ENCODE measurements at places on chromosomes 6 and 20. TPM values are rescaled to one million over a fixed set of nuclear protein-coding genes. Genes with fewer than 3 reads are reported as not detected.

The OPRM1 gene
- total RNA-seq = not detected

The TCF15 gene
- not detected for total RNA-seq

The GJA1 gene
- 12.2 TPM for total RNA-seq

The VGLL2 gene
- not detected for total RNA-seq

The RIPOR3 gene
- total RNA-seq = 8.8 TPM

The BCKDHB gene
- 32.9 TPM for total RNA-seq

The TULP1 gene
- not detected for total RNA-seq

The ABHD16B gene
- total RNA-seq = not detected

GRCh38 chr6:118683881-118684872, 32.8 kb upstream of the CEP85L start:
- no peak for DNase-seq

DNA sequence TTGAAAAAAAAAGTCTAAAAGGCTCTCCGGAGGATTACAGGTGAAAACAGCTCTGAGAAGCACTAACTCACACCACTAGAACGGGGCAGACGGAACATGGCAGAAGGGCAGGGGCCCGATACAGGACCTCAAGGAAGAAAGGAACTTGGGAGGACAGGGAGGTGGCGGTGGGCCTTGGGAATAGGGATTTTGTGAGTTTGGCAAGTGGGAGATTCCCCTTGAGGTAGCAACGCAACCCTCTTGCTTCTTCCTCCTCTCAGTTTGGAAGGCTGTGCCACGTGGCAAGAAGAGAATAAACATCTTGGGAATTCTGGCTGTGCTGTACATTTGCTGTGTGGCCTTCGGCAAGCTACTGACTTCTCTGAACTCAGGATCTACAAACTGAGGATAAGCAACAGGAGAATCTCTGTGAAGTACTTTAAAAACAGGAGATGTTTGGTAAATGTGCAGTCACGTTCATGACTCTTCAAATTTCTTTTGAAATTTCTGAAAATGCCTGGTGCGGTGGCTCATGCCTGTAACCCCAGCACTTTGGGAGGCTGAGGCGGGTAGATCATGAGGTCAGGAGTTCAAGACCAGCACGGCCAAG, 220.8 kb downstream of the BCAS1 start:
- DNase-seq = no peak

- DNase-seq = no peak
Measured at GRCh38 chr6:3424185-3424927, 32.5 kb downstream of the SLC22A23 start.

- DNase-seq = no peak
Measured at GRCh38 chr20:18835466-18836256, 22.1 kb downstream of the SCP2D1 start.

GRCh38 chr6:38349795-38350194, 289.9 kb downstream of the BTBD9 start:
- no peak for DNase-seq

DNA sequence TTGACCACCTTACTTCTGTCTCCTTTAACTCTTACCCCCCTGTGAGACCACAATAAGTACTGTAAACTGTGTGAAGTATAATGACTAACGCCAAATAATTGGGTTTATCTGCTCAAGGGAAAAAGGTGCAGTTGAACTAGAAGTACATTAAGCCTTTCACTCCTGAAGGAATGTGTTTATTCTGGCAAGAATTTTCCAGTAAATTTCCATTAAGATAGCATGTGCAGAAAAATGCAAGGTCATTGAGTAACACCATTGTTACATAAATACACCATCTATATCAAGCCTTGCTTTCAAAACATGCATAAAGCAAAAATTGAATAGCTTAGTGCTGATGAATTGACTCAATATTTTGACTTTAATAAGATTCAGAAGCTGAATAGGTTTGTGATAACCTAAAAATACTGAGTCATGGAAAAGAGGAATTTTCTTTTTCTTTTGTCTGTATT, 65.4 kb downstream of the ARHGAP18 start:
- DNase-seq = no peak

- DNase-seq = no peak
Measured at GRCh38 chr20:61989741-61990140, 75.9 kb downstream of the TAF4 start.

- DNase-seq = no peak
Measured at GRCh38 chr6:41757931-41758640, 10.9 kb upstream of the PGC start.

GRCh38 chr6:145070791-145071190, 664.5 kb downstream of the EPM2A start:
- no peak for DNase-seq

DNA sequence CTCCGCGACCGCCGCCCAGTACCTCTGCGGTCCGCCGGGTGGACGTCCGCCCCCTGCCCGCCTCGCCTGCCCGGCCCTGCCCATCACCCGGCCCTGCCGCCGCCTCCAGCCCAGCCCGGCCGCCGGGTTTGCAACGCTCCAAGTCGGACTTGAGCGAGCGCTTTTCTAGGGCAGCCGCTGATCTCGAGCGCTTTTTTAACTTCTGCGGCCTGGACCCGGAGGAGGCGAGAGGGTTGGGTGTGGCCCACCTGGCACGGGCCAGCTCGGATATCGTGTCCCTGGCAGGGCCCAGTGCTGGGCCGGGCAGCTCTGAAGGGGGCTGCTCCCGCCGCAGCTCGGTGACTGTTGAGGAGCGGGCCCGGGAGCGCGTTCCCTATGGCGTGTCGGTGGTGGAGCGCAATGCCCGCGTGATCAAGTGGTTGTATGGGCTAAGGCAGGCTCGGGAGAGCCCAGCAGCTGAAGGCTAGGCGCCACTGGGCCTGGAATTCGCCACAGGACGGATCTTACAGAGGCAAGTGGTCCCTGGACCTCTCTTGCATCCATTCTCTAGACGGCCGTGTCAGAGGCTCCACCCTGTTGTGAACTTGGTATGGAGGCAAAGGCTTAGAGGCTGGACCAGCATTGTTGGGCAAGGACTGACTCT, 11.8 kb downstream of the FAM110A start:
- DNase-seq = no peak

DNA sequence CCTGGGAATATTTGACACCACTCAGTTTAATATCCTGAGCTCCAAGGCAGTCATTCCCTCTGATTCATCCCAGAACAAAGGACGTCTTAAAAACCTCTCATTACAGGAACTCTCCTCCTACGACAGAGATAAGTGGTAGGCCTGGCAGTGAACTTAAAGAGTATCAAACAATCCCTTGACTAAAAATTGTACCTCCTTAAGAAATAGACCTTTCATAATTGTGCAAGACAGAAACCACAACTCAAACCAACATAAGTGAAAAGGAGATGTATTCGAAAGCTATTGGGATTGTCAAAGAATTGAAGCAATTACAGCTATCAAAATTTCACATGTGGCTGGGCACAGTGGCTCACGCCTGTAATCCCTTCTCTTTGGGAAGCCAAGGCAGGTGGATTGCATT, 19.1 kb upstream of the BNIP5 start:
- no peak for DNase-seq

- no peak for DNase-seq
Measured at GRCh38 chr6:49110916-49111315, 352.1 kb downstream of the MMUT start.

DNA sequence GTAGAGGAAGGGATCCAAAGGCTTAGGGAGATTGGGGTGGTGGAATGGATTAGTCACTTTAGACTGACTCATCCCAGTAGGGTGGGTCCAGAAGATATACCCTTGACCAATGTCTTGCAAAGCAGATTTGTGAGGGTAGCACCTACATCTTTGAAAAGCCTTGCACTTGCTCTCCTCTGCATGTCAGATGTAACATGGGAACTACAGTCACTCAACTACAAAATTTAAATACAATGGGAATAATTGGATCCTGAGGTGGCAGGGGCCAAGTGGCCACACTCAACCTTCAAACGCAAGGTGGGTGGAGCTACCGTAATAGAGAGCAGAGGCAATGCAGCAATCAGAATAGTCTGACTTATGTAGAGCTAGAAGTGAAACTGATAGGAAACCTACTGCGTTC, 71.2 kb downstream of the ME1 start:
- no peak for DNase-seq

DNA sequence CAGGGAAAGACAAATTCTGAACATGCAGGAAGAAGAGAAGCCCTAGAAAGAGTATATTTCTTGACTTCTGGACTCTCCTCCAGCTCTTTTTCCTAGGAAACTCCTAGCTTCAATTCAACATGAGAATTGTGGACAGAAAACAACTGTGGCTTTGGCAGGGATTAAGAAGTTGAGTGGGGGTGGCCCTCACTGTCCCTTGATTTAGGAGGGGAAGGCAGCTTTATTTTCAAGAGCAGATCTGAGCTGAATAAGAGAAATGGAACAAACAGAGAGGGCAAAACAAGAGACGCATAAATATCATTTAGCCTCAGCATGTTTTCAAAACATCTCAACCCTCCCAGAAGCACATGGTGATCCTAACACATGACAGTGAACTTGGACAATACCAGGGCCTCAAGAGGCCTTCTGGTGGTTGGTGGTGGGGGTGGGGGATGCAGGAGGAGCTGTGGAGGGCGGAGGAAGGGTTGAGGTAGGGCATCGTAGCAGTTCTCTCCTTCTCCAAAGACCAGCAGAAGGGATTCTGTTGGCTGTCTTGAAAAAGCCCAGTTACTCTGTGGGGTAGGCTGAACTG, 21.1 kb upstream of the TAGAP start:
- no peak for DNase-seq

DNA sequence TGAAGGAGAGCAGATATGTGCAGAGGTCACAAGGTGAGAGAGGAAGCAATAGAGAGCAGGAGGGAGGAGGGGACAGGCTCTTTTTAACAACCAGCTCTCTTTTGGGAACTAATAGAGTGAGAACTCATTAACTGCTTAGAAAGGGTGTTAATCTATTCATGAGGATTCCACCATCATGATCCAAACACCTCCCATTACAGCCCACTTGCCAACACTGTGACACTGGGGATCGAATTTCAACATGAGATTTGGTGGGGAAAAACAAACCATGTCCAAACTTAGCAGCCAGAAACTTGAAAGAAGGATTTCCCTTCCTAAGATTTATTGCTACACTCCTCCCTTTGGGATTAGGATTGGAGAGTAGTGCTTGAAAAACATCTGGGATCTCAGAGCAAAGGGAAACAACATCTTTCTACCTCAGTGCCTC, 135.5 kb upstream of the PLCB4 start:
- no peak for DNase-seq

DNA sequence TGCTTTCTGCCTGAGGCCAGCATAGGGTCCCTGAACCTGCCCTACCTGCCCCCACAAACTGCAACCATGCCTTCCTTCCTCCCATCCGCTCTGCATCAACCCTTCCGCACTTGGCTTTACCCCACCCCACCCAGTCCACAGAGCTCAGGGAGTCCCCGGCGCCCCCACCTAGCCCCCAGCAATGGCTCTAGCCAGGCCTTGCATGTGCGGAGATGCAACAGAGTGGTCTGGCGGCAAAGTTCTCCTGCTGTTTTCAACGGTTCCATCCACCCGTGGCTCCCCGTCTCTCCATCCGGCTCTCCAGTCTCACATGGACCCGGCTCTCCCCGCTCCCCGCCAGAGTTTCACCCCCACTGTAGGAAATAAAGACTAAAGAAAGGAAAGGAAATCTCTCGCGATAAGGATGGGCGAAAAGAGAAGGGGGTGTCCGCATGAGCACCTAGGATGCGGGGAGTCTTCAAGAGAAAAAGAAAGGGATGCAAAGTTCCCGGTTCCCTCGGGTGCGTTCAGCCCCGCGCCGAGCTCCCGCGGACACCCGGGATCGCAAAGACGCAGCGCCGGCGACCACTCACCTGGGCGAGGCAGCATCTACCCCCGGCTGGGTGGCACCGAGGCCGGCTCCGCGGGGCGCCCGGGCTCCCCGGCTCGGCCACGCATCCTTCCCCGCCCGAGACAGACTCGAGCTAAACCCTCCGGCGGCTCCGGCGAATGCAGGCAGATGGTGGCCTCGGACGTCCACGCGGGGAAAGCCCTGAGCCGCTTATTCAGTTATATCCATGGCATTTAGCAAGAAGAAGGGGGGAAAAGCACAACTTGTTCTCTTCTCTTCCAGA, 579 bp downstream of the LRFN2 start:
- DNase-seq = no peak

GRCh38 chr6:143191361-143191760, 130.7 kb downstream of the AIG1 start:
- DNase-seq = no peak

All from transverse colon (tissue), 4 donors.